Posterior cingulate gyrus (tissue), 11 donors: ENCODE measurements at places on chromosomes 6 and 20.

DNA sequence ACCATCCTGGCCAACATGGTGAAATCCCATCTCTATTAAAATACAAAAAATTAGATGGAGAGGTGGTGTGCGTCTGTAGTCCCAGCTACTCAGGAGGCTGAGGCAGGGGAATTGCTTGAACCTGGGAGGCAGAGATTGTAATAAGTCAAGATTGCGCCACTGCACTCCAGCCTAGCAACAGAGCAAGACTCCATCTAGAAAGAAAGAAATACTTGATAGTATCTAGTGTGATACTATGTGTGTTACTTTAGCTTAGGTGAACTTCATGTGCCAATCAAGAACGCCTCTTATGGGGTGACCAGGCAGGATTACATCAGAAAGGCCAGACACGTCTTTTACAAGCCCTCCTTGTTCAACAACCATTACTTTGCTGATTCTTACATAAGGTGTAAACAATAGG, 107.1 kb downstream of the TMEM170B start:
- no peak for DNase-seq

DNA sequence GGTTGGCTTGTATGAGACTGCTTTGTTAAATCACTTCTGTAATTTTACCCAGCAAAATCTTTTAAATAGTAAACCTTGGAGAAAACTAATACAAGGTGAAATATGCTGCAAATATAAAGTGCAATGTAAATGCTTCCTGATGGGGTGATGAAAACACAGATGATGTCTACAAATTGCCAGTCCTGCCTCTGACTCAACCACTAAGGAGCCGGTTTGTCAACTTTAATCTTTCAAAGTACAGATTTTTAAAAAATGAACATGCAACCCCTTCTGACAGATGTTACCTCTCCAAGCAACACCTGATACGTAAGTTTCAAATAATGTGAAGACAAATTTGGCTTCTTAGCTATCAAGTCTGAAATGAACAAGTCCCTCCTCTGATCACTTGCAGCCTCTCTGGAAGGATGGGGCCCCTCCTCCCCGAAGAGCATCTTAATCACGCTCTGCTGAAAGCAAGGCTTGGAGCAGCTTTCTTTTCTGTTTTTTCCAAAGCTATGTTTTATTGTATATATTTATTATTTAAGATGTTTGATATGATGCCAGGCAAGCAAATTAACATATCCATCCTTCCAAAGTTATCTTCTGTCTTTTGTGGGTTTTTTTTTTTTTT, 196.0 kb downstream of the MYLK4 start:
- DNase-seq, result no peak

GRCh38 chr6:105929626-105930025, 156.5 kb upstream of the PRDM1 start:
- DNase-seq, result no peak

GRCh38 chr20:63782051-63782471, 42.5 kb downstream of the SLC2A4RG start:
- no peak for DNase-seq

DNA sequence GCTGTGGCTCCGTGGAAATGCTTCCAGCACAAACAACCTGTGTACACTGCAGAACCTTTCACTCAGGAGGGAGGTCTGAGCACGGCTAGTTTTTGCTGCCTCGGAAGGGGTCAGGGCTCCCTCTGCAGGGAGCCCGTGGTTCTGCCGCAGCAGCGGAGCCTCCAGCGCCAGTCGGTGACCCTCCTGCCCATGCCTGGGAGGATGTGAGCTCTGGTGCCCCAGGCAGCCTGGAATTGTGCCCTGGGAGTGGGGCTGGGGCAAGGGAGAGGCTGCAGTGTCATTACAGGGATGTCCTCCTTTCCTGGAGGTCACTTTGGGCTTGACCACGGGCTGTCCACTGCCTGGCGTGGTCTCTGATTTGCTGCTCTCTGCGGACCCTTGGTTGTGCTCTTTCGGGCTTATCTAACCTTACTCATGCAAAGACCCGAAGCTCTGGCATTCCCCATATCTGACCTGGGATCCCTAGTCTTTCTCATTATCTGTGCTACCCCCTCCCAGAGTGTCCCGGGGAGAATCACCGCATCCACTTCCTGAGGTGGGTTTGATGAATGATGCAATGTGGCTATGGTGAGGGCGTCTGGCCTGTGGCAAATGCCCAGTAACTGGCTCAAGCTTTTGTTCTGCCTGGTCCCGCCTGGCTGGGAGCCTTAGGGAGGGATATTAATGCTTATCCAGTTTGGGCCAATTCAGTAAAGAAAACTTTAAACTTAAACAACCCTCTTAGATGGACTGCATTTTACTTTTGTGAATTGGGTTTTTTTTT, 59.6 kb upstream of the TAGAP start:
- peak; percentile 89 for DNase-seq

DNA sequence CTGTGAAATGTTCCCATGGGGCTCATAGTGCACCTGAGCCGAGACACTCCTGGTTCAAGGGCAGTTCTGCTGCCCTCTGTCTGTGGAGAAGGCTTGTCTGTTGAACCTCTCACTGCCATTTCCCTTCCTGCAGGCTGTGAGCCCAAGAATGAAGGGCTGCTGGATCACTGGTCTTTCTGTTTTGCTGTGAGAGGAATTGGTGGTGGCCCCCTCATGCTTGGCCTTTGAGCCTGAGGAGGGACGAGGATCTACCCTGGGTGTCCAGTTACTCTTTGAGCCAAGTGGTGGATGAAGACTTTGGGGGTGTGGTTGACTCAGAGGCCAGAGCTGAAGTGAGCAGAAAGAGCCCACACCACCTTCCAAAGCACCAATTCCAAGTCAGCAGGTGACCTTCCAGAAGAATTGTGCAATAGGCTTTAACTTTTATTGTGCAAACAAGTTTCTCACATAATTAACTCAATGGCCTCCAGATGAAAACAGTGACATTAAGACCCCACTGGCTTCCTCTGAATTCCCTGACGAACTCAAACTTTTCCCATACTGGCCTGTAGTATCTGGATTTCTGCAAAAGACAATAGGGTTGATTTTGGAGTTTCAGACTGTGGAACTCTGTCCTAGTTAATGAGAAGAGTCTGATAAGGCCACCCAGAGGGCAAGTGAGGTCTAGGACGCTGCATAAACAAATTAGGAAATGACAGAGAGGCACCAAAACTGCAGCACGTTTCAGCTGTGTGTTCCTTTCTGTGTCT, 101.5 kb downstream of the PHACTR3 start:
- no peak for DNase-seq

DNA sequence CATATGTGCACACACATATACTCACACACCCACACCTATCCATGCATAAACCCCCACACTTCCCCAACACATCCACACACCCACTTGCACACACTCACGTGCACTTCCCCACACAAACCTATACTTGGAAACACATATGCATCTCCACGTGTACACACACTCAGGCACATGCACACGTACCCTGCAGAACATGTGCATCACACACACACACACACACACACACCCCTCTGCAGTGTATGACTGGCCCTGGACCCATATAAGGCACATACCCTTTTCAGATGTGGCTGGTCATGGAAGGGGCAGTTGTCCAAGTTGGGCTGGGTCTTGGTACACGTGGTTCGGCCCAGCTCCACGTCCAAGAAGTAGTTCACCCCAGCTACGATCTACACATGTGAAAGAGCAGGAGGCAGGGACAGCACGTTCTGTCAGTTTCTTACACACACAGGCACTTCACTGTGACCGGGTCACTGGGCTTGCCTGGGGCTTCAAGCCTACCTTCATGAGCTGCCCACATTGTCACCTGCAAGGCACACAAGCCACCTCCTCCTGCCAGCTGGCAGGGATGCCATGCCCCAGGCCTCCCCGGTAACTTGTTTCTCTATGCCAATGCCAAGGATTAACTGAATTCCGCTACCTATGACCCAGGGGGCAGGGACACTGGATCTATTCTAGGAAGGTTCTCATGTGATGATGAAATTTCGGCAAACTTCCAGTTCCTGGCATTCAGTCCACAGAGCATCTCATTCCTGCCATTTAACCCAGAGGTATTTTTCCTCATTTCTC, 2.6 kb downstream of the CST3 start:
- DNase-seq, result no peak

DNA sequence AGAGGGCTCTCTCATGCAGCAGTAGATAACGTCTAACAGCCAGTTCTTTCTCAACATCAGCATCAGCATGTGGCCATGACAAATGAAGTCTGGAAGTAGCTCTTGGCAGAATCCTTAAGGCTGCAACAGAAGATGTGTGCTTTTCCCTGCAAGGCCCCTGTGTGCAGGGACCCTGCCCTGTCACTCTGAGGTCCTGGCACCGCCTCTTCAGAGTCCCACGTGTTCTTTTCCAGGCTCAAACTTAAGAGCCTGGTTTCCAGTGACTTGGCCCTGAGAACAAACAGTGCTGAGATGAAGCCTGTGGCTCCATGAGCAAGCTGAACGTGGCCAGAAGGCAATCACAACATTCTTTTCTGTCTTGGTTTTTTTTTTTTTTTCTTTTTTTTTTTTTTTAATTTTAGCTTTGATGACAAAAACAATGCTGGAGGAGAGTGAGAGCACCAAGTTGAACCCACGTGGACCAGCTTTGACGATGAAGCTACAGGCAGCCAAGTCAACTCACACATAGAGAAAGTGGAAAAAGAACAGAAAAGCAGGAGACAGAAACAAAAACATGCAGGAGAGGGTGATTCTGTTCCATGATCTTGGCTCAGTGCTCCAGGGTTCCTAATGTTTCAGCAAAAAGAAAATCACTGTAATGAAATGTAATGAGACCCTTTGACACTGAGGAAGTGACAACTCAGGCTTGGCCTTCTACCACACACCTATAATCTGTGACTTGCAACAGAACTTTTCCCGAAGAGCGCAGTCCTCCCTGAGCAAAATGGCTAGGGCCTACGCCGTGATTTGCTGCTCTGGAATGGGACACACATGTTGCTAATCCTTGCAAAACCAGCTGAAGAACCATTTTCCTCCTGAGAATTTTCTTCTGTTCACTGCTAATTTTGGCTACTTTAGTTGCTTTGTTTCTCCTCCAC, 86.1 kb downstream of the FOXC1 start:
- no peak for DNase-seq

GRCh38 chr6:1091900-1092299, 220.0 kb upstream of the FOXQ1 start:
- no peak for DNase-seq

GRCh38 chr6:13535306-13535705, 39.1 kb upstream of the SIRT5 start:
- no peak for DNase-seq

- DNase-seq, result peak; percentile 44
Measured at GRCh38 chr6:12010635-12011275, 1.4 kb upstream of the HIVEP1 start.

GRCh38 chr20:58693226-58694006, 816 bp downstream of the NPEPL1 start:
- DNase-seq, result no peak

GRCh38 chr20:41506192-41506915, 111.8 kb downstream of the CHD6 start:
- no peak for DNase-seq

DNA sequence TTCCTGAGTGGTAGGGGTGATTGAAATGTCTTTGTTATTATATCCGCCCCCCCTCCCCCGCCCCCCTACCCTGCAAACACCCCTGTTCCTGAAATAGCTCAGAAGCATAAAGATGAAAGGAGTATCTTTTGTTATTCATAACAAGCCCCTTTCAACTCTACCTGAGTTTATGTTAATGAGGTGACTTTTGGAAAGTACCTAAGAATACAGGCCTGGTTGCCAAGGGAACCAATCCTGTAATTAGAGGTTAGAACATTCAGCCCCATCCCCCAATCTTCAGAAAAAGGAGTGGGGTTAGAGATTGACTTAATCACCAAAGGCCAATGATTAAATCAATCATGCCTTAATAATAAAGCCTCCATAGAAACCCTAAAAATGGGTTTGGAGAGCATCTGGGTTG, 979.2 kb upstream of the GJE1 start:
- DNase-seq, result no peak
